ENCODE measurements at places on chromosomes 12 and 14. TPM values are rescaled to one million over a fixed set of nuclear protein-coding genes. Genes with fewer than 3 reads are reported as not detected.

DNA sequence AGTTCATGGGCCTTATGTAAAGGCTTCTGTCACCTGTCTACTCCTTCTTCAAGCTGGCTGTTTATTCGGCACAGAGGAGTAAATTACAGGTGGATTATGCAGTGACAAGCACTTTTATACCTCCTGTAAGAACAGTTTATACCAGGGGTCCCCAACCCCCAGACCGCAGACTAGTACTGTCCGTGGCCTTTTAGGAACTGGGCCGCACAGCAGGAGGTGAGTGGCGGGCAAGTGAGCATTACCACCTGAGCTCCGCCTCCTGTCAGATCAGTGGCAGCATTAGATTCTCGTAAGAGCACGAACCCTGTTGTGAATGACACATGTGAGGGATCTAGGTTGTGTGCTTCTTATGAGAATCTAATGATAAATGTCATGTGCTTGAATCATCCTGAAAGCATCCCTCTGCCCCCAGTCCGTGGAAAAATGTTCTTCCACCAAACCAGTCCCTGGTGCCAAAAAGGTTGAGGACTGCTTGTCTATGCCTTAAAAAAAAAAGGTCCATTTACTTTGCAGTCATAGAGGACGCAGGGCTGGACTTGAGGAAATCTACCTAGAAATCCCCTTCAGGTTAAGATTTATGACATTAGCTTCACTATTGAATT is 78.8 kb downstream of the ETV6 start:
- H3K27me3 ChIP-seq, result no peaks in the 10 kb centered on the region
- H3K27ac ChIP-seq, result no peak overlapping the region
- H3K4me1 ChIP-seq, result peaks cover 34% of the 10 kb centered on the region

DNA sequence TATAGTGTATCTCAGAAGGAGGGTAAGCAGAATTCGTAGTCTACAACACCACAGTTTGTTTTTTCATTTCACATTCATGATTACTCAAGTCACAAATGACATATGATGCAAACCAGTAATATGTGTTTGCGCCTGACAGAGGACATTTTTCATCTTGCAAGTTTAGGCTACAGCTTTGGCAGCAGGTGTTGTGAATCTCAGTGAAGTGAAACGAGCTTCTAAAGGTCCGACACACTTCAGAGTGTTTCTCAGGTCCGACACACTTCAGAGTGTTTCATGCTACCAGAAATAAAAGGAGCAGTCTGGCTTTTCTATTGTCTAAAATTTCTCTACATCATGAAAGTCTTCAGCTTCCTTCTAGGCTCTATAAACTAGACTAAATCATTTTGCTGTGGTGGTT is 22.7 kb downstream of the CLEC14A start:
- no peaks in the 10 kb centered on the region for H3K4me1 ChIP-seq
- H3K27me3 ChIP-seq, result no peaks in the 10 kb centered on the region
- no peak for DNase-seq
- H3K4me3 ChIP-seq, result no peak overlapping the region
- no peaks in the 10 kb centered on the region for H3K36me3 ChIP-seq

DNA sequence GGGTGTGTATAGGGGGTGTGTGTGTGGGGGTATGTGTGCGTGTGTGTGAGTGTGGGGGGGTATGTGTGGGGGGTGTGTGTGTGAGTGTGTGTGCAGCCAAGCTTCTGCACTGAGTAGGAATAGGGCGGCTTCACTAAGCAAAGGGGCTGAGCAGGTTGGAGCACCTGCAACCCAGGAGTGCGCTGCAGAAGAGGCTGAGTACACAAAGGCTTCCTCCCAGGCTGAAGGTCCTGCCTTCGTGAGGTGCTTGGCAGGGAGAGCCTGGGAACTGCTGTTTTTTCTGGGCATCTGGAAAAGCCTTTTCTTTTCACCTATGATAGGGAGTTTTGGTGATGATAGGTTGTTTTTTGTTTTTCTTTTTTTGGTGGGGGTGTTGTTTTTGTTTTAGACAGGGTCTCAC is 6.0 kb upstream of the NUDT14 start:
- no peak for DNase-seq
- no peaks in the 10 kb centered on the region for H3K36me3 ChIP-seq
- H3K4me3 ChIP-seq, result no peak overlapping the region
- H3K27me3 ChIP-seq, result no peaks in the 10 kb centered on the region
- H3K27ac ChIP-seq, result no peak overlapping the region

- DNase-seq, result no peak
- H3K27me3 ChIP-seq, result peaks cover 2% of the 10 kb centered on the region
- no peak overlapping the region for H3K4me3 ChIP-seq
- H3K27ac ChIP-seq, result no peak overlapping the region
- no peaks in the 10 kb centered on the region for H3K36me3 ChIP-seq
Observed at GRCh38 chr12:110243227-110243626, 37.8 kb upstream of the ATP2A2 start.

DNA sequence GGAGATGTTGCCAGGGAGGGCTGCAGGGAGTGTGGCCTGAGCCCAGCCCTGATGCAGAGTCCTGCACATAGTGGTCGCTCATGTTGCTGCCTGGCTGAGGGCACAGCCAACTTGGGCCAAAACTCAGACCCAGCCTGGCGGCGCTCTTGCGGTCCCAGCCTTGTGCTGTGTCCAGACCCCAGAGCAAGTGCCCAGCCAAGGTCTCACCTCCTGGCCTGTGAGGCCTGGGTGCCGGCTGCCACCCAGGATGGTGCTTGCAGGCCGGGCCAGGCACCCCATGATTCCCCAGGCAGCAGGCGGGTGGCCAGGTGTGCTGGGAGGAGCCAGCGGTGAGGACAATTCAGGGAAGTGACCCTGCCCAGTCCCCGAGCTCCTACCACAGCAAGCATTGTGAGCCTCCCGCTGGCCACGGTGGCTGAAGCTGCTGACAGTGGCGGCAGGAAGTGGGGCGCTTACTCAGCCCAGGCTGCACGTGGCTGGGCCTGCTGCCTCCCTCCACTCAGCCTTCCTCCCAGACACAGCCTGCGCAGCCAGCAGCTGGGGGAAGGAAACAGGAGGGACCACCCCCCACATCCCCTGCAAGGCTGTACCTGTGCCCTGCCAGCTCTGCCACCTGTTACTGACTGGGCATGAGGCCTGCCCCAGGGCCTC is 17.7 kb upstream of the PGF start:
- H3K4me1 ChIP-seq, result no peaks in the 10 kb centered on the region
- no peaks in the 10 kb centered on the region for H3K36me3 ChIP-seq
- no peak overlapping the region for H3K27ac ChIP-seq
- H3K4me3 ChIP-seq, result no peak overlapping the region
- peaks cover 5% of the 10 kb centered on the region for H3K27me3 ChIP-seq

DNA sequence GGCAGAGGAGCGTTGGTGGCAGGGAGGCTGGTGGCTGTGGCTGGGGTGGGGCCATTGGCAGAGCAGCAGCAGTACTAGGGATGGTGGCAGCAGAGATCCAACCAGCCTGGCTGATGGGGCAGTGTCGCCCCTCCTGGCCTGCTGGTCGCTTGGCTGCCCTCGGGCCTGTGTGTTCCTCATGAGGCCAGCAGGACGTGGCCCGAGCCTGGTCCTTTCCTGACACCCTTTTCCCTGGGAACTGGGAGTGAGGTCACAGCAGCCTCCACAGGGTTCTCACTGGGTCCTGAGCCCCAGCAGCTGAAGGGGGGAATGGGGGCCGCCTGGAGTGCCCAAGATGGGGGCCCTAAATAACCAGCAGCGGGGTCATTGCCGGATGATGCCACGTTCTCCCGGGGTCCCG is 46.1 kb downstream of the KIF26A start:
- peaks cover 23% of the 10 kb centered on the region for H3K27me3 ChIP-seq
- no peaks in the 10 kb centered on the region for H3K4me1 ChIP-seq
- H3K4me3 ChIP-seq, result no peak overlapping the region
- no peaks in the 10 kb centered on the region for H3K36me3 ChIP-seq
- H3K27ac ChIP-seq, result no peak overlapping the region
- no peak for DNase-seq

The CEBPE gene
- 0.33 TPM for total RNA-seq

The HHIPL1 gene
- 0.35 TPM for total RNA-seq

The KRT78 gene
- not detected for total RNA-seq

The RASSF8 gene
- total RNA-seq, result not detected

The KRT79 gene
- total RNA-seq, result not detected

The TAS2R9 gene
- total RNA-seq, result not detected

Measured in T-cell (primary cell).